Common myeloid progenitor, CD34-positive (primary cell): ENCODE measurements at places on chromosomes 3 and 15.
A peak's percentile ranks its signal among the peaks of the same experiment; 100 is the strongest.

DNA sequence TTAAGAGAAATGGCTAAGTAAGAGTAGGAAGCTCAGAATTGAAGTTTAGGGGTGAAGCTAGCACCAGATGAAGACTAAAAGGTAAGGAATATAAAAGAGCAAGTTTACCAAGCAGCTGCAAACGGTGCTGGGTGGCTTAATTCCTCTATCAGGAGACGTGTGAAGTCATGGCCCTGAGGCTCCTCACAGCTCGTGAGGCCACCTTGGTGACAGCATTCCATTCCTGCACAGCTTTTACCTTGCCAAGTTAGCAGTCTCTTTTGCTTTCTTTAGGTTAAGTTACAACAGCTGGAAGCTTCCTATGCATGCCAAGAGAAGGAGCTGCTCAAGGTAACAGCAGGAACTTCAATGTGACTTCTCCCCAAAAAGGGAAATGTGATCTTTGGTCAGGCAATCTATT is 6.4 kb downstream of the TMCO5A start:
- DNase-seq, result no peak

DNA sequence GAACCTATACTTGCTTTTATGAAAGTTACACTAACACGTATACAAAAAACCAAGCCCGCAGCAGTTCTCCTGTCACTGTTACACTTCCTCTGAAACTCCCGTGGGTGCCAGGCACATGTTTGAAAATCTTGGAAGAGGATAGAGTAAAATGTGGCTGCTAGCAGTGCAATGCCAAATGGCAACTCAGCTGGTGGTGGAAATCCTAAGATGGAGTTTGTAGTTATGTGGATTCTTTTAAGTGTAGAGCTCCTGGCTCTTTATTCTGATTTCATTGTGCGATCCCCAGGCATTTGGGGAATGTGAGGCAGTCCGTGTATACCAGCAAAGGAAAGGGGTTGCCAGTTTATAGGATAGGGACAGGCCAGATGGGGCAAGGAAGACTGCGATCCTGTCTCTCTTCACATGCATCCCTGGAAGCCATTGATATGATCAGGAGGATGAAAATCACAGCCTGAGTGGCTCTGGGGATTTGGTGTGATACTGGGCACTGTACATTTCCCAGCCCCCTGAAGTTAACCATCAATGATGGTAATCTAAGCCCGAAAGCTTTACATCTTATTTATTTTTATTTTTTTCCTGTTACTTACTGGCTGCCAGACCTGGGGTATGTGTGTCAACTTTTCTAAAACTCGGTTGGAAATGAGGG is 1.1 kb downstream of the STAC start:
- DNase-seq, result no peak

DNA sequence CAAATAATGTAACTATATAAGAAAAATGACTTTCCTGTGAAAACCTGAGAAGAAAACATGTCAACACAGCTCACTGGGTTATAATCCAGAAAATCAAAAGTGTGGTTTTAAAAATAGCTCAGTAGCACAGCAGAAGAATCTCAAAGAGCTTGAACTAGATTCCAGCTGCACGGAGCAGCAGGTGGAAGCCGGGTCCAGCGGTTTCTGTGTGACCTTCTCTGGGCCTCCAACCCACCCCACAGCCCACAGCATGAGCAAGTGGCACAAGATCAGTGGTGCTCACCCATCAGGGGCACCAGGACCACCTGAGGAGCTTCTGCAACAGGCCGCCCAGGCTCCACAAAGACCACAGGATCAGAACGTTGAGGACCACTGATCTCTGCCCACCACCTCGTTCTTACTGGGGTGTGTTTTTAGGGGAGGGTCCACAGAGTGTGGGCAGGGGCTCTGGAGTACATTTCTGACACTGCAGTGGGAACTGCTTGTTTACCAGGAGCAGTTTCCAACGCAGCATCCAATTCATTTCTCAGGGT is 23.2 kb downstream of the SLC41A3 start:
- DNase-seq, result no peak

GRCh38 chr3:100954990-100955389 is 38.2 kb downstream of the ABI3BP start:
- no peak for DNase-seq

DNA sequence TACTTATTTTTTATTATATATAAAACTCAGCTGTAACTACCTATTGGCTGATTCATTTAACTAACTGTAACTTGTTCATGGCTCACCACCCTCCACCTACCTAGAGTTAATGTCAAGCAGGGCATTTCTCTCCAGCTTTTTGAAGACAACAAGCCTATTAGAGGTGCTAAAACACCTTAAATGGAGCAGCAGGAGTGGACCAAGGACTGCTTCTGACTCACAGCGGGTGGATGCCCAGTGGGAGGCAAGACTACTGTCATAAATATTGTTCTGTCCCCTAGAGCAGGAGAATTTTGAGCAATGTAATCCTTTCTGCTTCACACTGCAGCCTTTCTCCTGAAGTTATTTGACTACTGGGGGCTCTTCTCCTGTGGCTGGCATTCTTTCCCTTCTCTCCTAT is 146.9 kb downstream of the CLSTN2 start:
- DNase-seq, result no peak

DNA sequence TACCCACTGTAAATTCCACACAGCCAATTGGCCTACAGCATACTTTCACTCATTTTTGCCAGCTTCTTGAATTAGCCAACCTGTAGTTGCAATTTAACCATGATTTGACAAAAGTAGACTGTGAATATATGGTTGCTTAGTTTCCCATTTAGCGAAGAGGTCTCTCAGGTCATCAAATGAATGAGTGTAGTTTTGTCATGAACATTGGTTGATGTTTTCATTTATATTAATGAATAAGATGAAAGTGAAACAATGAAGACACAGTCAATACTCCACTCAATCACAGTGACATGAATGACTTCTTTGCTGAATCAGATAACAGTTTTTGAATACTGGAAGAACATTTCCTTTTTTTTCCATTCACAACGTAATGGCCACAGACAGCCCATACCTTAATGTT is 15.3 kb upstream of the FAM3D start:
- DNase-seq, result no peak

- DNase-seq, result no peak
Measured at GRCh38 chr3:185658943-185659342, 72.8 kb downstream of the SENP2 start.

DNA sequence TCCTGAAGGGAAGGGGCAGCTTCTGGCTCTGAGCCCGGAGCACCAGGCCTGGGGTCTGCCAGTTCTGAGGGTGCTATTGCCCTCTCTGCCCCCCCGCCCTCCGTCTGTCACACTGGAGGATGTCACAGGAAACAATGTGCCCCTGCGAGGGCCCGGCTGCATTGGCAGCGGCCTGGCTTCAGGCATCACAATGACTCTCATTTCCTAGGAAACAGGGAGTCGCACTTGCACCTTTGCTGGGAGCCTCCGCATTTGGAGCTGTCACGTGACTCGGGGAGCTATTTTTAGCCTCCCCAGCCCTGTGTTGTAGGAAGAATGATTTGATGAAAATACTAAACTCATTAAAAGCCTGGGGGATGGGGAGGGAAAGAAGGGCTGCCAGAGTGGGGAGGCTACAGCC is 518.9 kb downstream of the SHQ1 start:
- no peak for DNase-seq

GRCh38 chr3:184372296-184372821 is 5.6 kb downstream of the THPO start:
- DNase-seq, result no peak

DNA sequence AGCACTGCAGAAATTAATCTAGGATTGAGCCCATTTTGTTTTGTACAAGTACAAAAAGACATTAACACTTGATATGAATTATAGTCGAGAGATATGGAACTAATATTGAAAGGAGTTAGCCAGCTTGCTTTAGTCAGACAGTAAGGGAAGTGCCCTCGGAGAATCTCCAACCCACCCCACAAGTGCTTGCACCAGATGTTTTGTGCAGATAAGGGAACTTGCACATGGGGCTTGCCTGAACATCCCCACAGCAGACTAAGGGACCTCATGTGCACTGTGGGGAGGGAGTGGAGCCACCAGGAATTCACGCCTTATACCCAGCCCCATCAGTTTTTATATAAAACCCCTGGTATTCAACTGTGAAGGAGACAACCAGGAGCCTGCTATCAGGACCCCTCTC is 122.3 kb downstream of the EFHB start:
- DNase-seq, result peak; percentile 97

GRCh38 chr3:122183521-122183892 is at the start of gene CASR:
Gene CASR (plus strand): TSS chr3:122183668. CDS start chr3:122254190, 70,522 bp downstream.
- DNase-seq, result peak; percentile 54

DNA sequence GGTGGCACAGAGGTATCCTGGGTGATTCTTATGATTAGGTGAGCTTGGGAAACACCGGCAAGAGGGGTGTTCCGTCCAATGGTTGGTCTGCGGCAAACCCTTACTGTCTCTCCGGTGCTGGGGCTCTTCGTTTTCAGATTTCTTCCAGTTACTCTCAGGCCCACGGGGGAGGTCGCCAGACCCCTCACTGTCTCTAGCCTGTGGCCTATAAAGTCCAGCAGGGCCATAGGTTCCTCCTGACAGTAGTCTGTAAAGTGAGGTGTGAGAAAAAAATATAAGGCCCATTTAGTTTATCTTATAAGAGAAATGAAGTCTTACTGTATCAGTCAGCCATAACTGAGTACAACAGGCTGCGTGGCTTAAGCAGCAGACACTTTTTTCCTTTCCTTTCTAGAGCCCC is 1.4 kb downstream of the ESYT3 start:
- no peak for DNase-seq

GRCh38 chr3:1798711-1799405 is 299.8 kb upstream of the CNTN4 start:
- no peak for DNase-seq

DNA sequence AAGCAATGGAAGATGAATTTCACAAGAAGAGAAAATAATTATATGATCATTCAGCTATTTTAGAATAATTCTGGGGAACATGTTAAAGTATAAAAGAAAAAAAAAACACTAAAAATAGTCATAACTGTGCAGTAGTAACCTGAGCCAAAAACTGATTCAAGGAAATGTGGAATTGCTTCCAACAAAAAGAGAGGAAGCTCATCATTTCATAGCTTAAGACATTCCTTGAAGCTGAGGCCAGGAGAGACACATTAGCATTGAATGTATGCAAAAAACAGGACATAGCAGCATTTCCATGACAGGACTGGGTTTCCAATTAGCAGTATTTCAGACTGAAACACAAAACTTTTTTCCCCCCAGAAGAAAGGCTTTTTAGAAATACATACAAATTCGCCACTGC is 27.7 kb upstream of the LRRN1 start:
- no peak for DNase-seq

DNA sequence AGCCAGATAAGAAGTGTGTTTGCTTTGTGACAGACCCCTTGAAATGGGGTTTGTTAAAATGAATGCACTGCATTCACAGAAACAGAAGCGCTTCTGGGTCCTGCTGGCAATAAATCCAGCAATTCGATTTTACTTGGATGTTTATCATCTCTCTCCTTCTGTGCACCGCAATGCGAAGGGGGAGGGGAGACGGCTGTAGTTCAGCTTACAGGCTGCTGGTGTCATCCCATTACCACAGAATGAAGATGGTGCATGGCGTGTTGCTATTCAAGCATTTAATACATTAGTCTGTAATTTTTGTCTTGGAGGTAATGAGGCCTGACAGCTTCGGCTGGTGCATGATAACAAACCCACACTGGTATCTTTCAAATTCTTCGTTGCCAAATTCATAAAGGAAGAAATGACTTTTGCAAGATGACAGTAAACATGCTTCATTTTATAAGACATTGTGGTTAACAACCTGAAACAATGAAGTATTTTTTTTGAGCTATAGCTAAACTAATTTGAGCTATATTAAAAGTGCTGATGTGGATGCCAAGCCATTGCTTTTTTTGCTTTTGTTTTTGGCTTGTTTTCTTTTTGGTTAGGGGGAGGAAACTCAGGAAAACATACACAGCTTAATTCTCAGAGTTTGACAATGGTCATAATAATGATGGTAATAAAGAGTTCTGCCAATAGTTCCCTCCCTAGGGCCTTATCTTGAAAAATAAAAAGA is 418.3 kb downstream of the OTOL1 start:
- peak; percentile 76 for DNase-seq

- no peak for DNase-seq
Measured at GRCh38 chr3:135633078-135633477, 332.4 kb upstream of the PPP2R3A start.

DNA sequence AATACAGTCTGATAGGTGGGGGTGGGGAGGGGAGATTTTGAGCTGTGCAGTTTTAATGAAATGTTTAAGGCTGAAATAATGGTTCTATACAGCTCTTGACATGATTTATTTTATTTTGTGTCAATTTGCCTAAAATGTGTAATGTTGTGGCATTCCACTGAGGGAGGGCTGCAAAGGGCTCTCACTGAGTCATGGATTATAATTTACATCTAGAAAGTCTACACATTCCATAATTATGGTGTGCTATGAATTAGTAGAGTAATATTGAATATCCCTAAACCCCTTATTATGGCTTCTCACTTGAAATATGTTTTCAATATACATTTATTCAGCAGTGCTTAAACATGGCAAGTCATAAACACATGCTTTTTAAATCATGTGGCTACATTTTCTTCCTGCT is 103.9 kb downstream of the RARB start:
- no peak for DNase-seq

GRCh38 chr15:51759557-51760070 is 8.2 kb downstream of the TMOD2 start:
- no peak for DNase-seq

DNA sequence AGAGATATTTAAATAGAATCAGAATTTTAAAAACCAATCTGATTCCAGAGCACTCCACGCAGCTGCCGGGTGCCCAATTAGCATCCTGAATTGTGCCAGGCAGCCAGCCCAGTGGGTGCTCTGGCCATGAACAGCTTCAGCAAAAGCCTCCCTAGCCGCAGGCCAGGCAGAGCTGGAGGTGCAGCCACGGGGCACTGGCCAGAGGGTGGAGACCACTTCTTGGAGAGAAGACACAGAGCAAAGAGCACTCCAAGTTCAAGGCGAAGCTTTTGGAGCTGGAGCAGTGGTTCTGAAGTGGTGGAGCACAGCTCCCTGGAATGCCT is 475.6 kb upstream of the PROK2 start:
- DNase-seq, result no peak

DNA sequence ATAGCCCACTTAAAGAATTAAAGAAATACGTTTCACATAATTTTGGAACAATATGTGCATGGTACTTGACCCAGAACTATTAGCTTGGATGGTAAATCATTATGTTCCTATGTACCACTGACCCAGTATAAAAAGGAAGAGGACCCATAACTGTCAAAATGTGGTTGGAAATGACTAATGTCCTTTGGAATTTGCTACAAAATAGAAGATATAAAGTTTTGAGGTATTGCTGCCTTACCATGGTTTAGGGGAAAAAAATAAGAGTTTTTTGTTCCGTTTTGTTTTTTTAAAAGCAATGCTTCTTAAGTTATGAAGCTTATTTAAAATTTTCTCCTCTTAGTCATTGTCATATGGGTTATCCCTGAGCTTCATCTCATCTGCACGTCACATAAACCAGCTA is 15.8 kb upstream of the TFDP2 start:
- DNase-seq, result no peak

- no peak for DNase-seq
Measured at GRCh38 chr15:26720546-26720945, 52.3 kb downstream of the GABRB3 start.

DNA sequence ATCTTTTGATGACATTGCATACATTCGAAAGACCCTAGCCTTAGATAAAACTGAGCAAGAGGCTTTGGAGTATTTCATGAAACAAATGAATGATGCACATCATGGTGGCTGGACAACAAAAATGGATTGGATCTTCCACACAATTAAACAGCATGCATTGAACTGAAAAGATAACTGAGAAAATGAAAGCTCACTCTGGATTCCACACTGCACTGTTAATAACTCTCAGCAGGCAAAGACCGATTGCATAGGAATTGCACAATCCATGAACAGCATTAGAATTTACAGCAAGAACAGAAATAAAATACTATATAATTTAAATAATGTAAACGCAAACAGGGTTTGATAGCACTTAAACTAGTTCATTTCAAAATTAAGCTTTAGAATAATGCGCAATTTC is 16.7 kb downstream of the KCNMB3 start:
- no peak for DNase-seq
